ENCODE measurements at places on chromosomes 11 and 22.
A peak's percentile ranks its signal among the peaks of the same experiment; 100 is the strongest.

DNA sequence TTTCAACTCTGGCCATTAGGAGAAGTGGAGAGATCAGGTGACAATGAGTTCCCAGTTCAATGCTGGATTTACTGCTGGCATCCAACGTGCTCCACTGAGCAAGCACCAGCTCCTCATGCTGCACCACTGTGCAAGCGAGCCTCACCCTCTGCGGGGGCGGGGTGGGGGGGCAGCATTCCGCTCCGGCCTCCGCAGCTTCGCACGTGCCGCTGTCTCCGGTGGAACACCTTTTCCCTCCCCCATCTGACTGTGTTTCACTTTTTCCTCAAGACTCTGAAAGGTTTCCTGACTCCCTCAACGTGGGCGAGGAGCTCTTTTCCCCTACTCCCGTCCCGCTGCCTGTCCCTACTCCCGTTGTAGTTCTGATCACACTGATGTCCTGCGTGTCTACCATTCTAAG lies 835 bp upstream of the RHOD start:
- no peak for DNase-seq

DNA sequence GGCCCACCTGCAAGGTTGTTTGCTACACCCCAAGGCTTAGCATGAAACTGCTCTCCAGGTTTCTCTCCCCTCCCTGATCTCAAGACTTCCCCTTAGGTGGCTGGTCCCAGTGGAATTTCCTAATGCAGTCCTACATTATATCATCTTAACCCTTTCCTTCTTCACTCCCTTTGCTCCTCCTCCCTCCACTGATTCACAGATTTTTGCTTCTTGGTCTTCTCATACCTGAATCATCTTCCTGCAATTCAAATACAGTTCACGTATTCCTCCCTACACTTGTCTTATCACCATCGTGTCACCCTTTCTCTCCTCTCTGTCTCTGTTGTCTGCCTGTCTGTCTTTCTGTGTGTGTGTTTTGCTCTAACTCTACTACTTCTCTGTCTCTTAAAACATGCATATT lies 17.0 kb downstream of the MMP10 start:
- DNase-seq = no peak

DNA sequence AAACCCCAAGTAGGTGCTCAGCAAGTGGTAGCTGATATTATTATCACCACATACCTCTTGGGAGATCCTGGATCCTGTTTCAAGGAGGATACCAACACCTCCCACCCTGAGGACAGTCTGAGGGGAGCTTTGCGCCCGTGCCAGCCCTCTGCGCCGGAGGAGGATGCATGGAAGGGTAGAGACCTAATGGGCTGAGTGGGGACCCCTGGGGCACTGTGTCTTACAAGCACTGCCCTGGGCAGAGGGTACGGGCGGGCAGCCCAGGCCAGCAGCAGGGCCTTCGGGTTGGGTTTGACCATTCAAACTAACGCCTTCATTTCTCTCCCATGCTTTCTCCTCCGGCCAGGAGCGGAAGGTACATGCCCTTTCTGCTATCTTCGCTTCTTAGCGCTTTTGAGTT lies 26.3 kb downstream of the MYBPC3 start:
- no peak for DNase-seq

DNA sequence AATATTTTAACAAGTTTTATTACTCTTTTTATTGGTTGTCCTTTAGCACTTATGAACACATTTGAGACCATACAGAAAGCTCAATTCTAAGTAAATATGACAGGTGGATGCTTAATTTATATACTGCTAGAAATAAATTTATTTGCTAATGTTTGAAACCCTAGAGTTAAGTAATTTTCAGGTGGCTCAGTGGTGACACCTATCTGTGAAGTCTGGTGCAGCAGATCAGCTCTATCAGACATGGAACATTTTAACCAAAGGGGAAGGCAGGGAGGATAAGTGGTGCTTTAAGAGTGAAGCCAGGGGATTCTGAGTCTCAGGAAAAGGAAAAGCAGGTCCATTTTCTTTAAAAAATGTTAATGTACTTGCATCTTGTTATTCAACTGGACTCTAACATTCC lies 175.8 kb downstream of the DSCAML1 start:
- DNase-seq = no peak

GRCh38 chr11:93208663-93209270 lies 11.0 kb upstream of the SLC36A4 start:
- DNase-seq = no peak

DNA sequence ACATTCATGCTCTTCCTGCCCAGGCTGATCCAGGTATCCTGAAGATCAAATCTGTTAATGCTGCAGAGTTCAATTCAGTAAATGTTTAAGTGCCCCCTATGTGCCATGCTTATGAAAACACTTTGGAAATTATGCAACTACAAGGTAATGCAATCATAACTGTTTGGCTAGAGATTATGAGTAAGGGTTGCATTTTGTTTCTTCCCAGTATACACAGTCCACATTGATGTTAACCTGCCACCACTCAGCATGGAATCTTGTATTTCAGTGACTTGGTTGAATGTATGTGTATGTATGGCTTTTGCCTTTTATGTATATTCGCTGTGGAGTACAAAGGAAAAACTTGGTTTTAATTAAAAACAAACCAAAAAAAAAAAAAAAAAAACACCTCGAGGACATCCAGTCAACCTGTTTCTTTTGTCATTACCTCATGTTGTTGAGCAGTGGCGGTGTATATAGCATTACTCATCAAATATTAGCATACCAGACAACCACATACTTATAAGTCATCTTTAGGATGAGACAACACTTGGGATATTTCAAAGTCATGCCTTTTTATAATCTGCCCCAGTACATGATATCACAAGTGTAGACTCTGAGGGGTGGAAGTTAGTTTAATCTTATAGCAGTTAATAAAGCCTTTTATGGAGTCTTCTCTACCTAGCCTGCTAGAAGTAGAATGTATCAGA lies 86.1 kb upstream of the HORMAD2 start:
- DNase-seq = peak; percentile 30

DNA sequence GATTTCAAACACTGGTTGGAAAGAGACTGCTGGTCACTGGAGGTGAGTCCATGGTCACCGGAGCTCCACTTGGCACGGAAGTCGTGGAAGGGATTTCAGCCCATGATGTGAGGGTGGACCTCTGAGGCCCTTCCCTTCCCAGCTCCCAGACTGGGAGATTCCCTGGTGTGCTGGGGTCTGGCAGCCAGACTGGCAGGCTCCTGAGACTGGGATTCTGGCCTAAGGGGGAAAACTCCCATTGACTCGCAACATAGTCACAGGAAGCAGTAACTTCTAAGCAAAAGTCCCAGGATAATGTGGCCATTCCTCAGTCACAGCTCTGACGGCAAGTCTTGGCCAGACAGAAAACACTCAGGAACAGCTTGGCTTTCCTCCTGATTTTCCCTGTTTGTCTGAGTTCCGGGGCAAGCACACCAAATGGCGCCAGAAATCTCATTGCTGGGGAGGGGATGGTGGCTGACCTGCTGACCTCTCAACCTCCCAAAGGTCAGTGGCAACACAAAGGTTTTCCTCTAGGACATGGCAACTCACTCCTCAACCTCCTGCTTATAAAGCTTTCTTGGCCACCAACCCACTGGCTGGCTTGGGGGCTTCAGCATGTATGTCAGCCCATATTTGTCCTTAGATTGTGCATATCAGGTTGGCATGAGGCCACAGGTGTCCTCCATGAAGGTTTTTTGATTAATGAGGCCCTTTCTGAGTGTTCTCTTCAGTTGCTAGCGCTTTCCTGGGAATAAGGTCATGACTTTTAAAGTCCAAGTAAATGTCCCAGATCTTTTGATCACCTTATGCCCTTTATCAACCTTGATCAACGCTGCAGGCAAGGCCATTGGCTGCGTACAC lies 99.5 kb downstream of the CCDC81 start:
- DNase-seq = no peak

- DNase-seq = peak; percentile 33
Measured at GRCh38 chr11:30329150-30329940, 6.4 kb downstream of the ARL14EP start.

- DNase-seq = no peak
Measured at GRCh38 chr22:30190574-30190973, 56.0 kb downstream of the LIF start.

GRCh38 chr11:64406221-64406946 lies 47.4 kb downstream of the RPS6KA4 start:
- DNase-seq = no peak

DNA sequence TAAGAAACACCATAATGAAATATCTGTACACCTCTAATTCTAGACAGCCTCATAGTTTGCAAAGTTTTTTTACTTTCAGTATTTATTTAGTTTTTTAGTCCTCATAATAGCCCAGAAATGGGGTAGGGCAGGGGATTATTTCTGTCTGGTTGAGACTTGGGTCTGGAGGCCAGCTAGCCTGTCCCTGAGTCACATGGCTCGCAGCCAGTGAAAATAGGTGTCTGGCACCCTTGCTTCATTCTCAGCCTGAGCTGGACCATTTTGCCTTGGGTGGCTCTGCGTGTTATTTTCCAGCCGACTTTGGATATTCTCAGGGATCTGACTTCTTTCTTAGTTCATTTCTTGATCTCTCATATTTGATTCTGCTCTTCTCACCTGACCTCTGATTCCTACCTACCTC lies 123.9 kb upstream of the NARS2 start:
- no peak for DNase-seq

DNA sequence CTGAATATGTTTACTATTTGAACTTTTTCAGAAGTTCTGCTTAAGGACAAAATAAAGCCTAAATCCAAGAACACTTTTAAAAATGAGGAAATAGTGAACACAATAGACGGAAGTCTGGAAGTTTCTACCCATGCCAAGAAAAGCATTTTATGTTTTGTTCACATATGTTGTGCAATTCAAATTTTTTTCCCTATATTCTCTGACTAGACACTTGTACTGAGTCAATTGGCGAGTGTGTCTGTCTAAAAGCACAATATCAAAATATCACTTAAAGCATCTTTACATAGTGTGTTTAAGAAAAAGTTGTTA lies 29.2 kb downstream of the INCENP start:
- DNase-seq = no peak

- no peak for DNase-seq
Measured at GRCh38 chr11:127474766-127475165, 474.2 kb upstream of the KIRREL3 start.

- DNase-seq = no peak
Measured at GRCh38 chr11:12409621-12410005, 32.2 kb downstream of the PARVA start.

DNA sequence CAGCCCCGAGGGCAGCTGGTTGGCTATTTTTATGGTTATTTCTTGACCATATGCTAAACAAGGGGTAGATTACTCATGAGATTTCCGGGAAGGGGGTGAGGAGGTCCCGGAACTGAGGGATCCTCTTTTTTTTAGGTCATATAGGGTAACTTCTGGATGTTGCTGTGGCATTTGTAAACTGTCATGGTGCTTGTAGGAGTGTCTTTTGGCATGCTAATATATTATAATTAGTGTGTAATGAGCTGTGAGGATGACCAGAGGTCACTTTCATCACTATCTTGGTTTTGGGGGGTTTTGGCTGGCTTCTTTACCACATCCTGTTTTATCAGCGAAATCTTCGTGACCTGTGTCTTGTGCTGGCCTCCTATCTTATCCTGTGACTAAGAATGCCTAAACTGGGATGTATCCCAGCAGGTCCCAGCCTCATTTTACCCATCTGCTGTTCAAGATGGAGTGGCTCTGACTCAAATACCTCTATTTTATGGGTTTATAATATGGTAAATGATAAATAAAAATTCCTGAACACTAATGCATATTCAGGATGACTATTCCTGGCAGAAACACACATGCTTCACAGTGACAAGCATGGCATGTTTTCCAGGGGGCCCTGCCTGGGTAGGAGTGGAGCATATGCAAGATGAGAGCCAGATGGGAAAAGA lies 11.2 kb downstream of the KREMEN1 start:
- DNase-seq = no peak

DNA sequence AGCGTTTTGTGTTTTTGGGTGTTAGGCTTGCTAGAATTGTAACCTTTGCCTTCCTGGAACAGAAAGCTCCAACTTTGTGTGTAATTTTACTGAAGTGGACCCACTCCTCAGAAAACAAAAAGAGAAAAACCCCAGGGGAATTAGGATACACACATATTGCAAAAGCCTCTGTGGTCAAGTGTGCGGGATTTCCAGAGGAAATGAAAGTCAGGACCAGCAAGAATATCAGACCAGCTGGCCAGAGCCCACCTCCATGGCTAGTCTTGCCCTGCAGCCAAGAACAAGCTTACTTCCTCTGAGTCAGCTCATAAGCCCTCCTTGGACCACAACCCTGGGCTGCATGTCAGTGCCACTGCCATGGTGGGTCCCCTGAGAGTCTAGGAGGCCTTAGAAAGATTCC lies 37.0 kb upstream of the FTH1 start:
- no peak for DNase-seq

DNA sequence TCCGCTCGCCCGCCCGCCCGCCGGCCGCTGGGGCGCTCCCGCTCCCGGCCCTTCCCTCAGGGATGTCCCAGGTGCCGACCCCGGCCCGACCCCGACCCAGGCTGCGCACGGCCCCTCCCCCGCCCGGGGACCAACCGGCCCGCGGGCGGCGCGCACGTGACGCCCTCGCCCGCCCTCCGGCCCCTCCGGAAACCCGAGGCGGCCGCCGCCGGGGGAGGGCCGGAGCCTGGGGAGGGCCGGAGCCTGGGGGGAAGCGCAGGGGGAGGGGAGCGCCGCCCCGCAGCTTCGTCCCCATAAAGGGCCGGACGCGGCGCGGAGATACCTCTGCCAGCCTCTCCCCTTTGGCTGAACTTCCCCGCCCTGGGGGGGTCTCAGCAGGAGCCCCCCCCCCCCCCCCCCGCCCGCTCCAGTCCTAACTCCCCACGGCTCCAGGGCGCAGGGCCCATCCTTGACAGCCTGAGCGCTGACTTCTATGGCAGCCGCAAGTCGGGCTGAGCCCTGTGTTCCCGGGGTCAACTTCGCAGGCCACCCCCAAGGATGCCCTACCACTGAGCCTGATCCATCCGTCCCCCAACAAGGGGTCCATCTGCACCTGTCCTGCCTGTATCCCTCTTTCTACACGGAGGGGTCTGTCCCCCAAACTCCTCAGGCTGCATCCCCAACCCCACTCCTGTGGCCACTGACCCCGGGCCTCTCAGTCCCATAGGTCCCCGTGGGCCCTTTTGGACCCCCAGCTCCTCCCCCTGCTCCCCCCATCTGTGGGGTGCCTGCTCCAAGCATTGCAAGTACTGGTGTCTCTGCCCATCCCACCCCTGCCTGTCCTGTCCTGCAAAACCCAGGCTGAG lies at the start of gene MAPK12:
TSS of gene MAPK12 (minus strand) at position 69 of the 845 bp plus-strand sequence. CDS start 174 bp downstream, outside the sequence.
- no peak for DNase-seq

DNA sequence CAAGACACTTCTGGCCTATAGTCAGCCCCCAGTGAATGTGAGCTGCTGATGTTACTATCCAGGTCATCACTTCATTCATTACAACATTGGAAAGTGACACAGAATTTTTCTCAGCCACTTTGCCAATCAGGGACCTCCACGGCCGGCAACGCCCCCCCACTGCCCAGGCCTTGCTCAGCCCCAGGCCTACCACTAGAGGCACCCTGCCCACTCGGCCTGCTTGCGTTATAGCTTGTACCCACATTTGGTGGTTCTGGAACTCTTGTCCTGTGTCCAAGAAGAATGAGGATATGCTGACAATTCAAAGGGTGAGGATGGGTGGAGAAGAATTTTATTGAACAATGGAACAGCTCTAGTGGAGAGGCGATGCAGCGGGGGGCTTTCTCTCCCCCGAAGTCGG lies 96.2 kb downstream of the TSPAN18 start:
- no peak for DNase-seq

Measured in COLO829 (cell line).